ENCODE measurements at places on chromosomes 16 and 17. TPM values are rescaled to one million over a fixed set of nuclear protein-coding genes. Genes with fewer than 3 reads are reported as not detected.

DNA sequence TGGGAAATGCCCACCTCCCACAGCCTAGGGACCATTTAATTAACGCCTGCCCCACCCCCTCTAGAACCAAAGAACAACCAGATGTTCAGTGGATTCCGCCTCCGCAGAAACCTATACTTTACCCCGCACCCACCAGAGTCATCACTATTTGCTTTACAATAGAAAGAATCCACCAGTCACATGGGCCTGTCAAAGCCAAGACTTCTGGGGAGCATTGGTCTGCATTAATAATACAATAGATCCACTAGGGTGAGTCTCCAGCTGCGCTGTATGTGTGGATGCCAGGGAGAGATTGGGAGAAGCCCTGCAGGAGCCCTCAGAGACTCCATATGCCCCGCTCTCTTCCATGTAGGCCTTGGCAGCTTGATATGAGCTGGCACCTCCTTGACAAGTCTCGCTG lies 31.3 kb downstream of the CLEC19A start:
- no peak for DNase-seq

- DNase-seq, result no peak
Observed at GRCh38 chr16:50448522-50448921, 79.7 kb upstream of the BRD7 start.

- DNase-seq, result no peak
Observed at GRCh38 chr17:21028192-21028591, 14.6 kb downstream of the USP22 start.

DNA sequence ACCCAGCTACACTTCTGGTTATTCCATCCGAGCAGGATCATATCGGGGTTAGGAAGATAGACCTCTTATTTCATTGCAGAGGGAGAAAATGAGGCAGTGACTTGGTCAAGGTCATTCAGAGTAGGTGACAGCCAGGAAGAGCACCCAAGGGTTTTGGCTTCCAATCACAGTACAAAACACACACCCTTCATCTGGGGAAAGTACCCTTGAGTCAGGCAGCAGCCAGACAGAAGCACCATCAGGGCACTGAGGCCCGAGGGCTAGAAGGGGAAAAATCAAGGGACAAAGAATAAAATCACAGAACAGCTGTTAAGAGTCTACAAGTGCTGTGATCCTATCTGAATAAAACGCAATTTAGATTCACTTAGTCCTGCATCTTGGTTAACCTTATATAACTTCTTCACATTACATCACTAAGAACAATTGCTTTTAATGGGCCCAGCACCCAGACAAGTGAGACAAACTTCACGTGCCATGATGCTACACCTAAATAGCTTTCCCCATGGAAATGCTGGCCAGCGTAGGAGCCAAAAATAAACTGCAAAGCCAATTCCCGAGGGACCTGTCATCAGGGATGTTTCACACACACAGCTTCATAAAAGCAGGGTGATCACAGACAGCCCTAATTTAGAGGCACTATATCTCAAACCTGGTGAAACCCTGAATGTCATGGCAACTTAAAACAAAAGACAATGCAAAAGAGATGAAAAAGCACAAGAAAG lies 4.9 kb downstream of the UBE2O start:
- no peak for DNase-seq

- no peak for DNase-seq
Observed at GRCh38 chr16:24643489-24643888, 86.0 kb upstream of the TNRC6A start.

GRCh38 chr16:3623642-3624041 lies 12.2 kb upstream of the SLX4 start:
- no peak for DNase-seq

DNA sequence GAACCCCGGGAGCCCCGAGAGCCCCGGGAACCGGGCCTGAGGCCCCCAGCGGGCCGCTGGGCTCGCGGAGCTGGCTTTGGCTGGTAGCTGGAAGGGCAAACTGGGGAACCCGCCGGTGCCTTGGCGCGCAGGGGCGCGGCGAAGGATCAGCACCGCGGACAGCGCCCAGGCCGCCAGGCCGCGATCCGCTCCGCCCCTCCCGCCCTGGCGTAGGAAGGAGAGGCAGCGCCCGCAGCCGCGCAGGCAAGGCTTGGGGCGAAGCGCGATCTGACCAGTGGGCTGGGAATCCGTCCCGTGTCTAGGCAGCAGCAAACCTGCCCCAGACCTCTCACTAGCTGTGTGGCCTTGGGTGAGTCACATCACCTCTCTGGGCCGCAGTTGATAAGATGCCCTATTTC lies 331 bp upstream of the CCDC92B start:
- peak; percentile 68 for DNase-seq

- DNase-seq, result no peak
Observed at GRCh38 chr17:15941781-15942180, 3.1 kb upstream of the ADORA2B start.

DNA sequence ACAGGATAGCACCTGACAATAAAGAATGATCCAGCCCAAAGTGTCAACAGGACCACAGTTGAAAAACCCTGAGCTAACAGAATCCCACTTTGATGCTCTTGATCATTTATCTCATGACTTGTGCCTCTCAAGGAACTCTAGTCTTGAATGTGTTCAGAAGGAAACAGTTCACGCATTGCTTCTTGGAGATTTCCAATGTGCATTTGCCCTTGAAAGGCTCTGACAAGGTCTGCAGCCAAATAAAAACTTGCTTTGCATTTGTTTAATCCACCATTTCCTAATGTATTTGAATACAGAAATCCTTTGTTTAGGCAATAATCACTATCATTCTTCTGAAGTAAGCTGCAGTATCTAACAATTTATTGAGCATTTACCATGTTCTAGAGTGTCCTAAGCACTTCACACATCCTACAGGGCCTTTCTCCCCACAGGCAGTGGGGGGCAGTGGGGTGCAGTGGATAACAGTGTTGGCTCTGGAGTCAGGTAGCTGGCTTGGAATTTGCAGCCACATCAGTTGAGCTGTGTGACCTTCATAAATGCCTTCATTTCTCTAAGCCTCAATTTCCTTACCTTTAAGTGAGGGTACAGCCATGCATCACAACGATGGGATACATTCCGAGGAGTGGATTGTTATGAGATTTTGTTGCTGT lies 239.7 kb downstream of the XYLT1 start:
- DNase-seq, result no peak

GRCh38 chr16:69049603-69050375 lies 55.7 kb upstream of the HAS3 start:
- no peak for DNase-seq

DNA sequence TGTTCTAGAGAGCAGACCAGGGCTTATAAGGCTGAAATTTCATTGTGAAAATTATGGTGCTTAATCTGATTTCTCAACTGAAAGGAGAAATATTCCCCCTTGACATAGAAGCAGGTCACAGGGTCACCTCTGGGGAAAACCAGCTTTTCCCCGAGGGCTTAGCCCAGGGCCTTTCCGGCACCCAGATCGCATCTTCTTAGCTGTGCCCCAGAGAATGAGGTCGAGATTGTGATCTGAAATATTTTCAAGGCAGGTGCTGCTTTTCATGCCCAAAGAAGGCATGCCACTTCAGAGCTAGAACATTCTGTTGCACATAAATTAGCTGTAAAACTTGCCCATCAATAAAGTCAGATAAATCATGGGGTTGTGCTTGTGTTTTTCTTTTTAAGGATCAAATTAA lies 25.4 kb upstream of the ARHGAP17 start:
- no peak for DNase-seq

OTOP2 gene
- not detected for total RNA-seq

FADS6 gene
- total RNA-seq, result 1.8 TPM

RNF222 gene
- not detected for total RNA-seq

CTRB2 gene
- total RNA-seq, result 12.7 TPM

NXPH3 gene
- 0.08 TPM for total RNA-seq

TMEM208 gene
- 44.9 TPM for total RNA-seq

Measured in left lobe of liver (tissue), 2 donors.